ENCODE measurements at places on chromosomes 6 and 20.

DNA sequence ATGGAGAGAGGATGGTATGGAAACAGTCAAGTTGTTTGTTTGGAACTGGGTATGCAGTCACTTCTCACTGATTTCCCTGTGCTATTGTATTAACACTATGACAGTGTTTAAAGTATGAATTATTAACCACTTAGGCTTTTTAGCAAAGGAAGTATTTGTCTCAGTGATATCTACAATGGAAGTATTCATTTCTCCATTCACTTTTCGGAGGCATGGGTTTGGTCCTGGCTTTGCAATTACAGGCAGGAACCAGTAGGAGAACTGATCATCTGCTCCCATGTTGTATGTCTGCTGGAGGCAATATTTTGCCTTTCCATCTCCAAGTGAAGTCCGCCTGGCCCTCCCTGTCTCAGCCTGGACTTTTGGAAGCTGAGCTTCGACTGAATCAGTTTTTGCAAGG lies 30.6 kb upstream of the EXOC2 start:
- no peak for DNase-seq

DNA sequence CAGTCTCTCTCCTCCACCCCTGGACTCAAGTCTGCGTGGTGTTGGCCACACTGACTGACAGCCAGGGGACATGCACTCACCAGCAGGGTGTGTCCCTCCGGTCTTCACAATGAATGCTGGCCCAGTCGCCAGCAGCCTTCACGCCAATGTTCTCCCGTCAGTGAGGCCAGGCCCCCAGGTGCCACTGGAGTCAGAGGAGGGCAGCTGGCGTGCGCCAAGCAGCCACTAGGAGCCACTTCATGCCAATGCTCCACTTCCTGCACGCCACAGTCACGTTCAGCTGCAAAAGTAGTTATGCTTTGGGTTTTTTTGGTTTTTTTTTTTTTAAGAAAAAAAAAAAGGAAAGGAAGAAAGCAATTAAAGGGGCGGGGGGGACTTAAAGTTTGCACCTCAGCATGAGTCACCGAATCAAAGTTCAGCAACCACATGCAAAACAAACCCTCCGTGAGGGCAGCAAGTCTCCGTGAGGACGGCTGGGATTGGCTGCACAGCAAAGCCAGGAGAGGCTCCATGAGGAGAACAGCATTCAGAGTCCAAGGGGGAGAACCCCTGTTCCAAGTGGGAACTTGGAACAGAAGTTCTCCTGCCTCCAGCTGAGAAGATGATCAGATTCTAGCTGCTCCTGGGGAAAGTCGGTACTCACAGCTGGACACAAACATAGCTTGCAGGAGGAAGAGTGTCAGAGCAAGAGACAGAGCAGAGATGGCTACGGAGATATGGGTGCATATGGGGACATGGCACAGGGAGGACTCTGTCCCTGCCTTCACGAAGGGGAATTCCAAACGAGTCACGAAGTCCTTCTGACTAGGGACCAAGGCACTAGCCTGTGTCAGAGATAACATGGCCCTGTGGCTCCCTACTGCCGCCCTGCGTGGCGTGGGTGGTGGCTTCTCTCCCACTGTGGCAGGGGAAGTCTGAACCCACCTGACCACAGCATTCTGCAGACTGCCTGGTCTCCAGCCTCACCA lies at the start of gene ZC3H12D:
TSS of gene ZC3H12D (minus strand) at position 282 of the 968 bp plus-strand sequence. CDS start 10,471 bp downstream, outside the sequence.
- peak; percentile 75 for DNase-seq

GRCh38 chr6:106273087-106273486 lies 52.5 kb downstream of the ATG5 start:
- DNase-seq, result no peak

- no peak for DNase-seq
Measured at GRCh38 chr6:10591422-10592160, 70.4 kb downstream of the GCNT2 start.

DNA sequence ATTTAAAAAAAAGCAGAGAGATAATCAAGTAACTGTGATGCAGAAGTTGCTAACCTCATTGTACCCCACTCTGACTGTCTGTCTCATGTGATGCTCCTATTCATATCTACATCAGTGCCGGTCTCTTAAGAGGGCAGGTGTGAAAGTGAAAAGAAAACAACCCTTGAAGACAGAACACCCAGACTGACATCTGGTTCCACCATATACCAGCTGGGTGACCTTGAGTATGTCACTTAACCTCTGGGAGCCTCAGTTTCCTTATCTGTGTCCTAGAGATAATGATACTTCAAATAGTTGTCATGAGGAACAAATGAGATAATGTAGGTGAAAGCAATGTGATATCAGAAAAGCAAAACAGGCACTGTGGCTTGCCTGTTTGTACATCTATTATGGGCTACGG lies 426.8 kb upstream of the SOX4 start:
- no peak for DNase-seq

DNA sequence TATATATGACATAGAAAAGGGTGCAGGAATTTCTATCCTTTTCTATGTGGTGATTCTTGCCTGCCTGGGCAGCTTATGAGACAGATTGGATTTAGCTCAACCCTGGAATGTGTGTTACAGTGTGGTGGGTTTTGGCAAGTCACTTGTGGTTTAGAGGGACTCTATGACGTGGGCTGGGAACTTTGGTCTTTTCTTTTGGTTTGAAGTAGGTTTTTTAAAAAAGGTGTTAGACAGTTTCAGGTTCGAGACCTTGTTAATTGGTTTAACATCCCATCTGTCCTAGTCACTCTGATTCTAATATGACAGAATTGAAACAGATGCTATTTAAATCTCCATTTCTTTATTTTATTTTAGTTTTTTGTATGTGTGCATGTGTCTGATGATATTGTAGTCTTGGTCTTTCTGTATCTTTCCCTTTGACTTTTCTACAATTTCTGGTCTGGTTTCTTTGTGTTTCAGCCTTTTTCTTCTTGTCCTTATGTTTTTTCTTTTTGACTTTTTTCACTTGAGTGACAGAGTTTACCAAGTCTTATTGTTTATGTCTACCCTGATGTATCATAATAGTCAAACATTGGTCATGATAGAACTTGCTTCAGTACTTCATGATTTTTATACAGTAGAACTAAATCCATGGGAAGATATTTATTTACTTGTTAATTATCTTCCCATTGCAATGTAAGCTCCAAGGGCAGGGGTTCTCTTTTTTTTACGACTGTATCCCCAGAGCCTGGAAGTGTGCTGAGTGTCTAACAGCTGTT lies 174.3 kb downstream of the CDKAL1 start:
- no peak for DNase-seq

DNA sequence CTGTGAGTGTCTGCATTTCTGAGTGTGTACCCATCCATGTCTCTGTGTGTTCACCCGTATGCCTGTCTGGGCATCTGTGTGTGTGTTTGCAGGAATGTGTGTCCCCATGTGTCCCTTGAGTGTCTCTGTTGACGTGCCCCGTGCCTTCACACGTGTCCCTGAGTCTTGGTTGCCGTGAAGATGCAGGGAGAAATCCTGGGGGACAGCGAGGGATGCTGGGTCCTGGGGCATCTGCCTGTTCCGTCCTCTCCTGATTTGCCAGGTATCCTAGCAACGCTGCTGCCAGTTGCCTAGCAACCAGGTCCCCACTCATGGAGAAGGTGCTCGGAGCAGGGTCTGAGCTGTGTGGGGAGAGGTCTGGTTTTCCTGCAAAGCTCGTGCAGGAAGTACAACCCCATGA lies 6.0 kb upstream of the LKAAEAR1 start:
- no peak for DNase-seq

GRCh38 chr6:138724015-138724414 lies 49.6 kb upstream of the CCDC28A start:
- no peak for DNase-seq

DNA sequence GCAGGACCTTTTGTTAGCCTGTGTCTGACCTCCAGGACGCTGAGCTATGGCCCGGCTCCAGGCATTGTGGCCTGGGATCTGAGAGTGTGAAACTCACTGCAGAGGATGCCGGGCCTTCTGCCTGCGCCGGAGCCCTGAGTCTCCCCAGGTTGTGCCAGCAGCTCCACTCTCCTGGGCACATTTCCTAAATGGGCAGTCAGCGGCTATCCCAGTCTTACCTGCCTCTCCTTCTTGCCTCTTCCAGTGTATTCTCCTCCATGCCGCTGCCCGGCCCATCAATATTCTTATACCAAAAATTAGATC lies 397.8 kb downstream of the CDH4 start:
- DNase-seq, result no peak
